Muscle of arm (tissue), 14 donors: ENCODE measurements at places on chromosomes 13 and 19.

- no peak for DNase-seq
Measured at GRCh38 chr13:113129921-113130750, 7.5 kb downstream of the F10 start.

- no peak for DNase-seq
Measured at GRCh38 chr19:40414542-40415535, 1.7 kb upstream of the PRX start.

- DNase-seq = no peak
Measured at GRCh38 chr19:46634045-46634655, 1.9 kb downstream of the GNG8 start.

DNA sequence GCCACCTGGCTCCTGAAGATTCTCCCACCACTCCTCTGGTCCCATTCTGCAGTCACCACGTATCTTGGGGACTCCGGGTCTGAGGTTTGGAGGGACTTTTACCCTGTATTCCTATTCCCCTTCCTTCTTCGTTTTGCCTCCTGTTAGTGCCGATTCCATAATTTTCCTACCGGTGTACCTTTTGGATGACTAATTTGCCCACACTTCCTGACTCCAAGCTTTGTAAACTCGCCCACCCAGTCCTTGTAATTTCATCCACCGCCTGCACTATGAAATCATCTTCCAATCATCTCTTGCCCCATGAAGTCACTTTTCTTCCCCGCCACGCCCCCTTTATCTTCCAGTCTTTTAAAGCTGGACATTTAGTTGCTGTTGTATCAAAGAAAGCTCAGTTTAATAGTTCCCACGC is 572 bp downstream of the UCHL3 start:
- peak; percentile 41 for DNase-seq

DNA sequence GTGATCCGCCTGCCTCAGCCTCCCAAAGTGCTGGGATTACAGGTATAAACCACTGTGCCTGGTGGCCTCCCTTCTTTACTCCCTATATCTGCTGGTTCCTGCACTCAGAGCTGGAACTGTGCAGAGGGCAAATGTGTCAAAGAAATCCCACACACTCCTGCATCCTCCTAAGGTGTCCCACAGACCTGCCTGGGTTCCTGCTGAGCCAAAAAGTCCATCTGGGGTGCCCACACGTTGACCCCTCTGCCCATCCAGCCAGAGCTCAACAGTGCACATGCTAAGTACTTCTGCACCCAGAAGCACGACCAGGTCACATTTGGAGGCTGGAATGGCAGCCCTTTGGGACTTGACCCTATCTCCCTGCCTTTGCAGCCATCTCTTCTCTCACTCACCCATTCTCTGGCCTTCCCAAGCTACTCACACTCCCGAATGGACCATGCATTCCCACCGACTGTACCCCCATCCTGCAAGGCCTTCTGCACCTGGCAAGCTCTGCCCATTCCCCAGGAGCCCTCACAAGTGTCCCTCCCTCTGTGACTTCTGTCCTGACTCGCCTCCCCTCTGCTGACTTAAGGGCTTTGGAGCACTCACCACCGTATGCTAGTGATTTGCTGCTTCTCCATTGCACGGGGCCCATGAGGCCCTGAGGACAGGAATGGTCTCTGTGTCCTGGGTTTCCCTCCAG is 152.1 kb downstream of the KCTD15 start:
- DNase-seq = no peak

GRCh38 chr19:1004803-1005664 is 4.8 kb downstream of the GRIN3B start:
- no peak for DNase-seq

DNA sequence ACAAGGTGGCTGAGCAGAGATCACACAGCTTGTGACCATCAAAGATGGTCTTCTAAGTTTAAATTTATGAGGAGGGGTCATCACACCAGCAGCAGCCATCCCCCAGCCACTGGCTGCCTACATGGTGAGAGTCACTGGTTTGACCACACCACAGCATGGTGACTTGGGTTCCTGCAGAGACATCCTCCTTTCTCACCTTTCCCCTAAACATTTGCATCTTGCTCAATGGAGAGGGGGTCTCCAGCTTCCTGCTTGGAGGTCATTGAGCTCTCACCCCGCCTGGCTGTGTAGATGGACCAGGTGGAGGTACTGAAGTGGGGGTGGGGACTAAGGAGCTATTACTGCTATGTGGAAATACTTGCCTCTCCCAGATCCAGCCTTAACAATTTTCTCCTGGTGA is 247.6 kb upstream of the ARGLU1 start:
- no peak for DNase-seq

- no peak for DNase-seq
Measured at GRCh38 chr19:47022140-47022536, 2.5 kb downstream of the NPAS1 start.

DNA sequence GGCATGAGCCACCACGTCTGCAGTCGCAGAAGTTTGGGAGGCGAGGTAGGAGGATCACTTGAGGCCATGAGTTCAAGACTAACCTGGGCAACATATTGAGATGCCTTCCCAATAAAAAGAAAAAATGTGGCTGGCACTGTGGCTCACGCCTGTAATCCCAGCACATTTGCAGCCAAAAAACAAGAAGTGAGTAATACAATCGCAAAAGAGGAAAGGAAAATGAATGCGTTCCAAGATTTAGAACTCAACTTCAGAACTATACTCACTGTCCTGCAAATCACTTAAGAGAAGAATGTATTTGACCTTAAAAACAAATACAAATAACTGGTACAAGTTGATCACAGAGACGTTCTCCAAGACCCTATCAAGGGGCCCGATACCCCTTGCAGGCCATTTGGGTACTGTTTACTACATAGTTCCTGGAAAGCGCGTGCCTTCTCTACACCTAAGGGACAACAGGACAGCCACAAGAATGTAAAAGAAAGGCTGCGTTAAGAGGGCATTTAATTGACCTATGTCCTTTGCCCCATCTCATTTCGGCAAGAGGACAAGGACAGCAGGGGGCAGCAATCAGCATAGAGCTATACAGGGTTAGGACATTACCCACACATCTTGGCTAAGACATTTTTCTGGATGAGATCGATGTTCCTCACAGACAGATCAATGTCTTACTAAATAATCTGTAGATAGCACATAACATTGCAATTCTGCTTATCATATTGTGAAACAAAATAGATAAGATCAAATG is 41.3 kb downstream of the FLT3 start:
- no peak for DNase-seq

DNA sequence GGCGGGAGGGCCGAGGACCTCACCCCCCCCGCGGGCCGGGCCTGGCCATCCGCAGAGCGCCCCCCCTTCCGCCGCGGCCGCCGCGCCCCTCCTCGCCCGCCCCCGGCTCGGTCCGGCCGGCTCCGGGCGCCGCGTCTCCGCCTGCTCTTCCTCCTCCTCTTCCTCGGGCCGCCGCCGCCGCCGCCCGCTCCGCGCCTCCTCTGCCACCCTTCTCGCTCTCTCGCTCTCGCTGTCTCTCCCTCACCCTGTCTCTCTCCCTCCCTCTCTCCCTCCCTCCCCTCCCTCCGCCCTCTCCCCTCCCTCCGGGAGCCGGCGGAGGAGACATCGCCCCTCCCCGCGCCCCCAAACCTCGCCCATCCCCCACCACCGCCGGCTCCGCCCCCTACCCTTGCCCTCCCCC is at the start of gene SHANK1:
TSS of gene SHANK1 (minus strand) at position 237 of the 400 bp plus-strand sequence. CDS start 2,883 bp downstream, outside the sequence.
- DNase-seq = no peak

GRCh38 chr19:31126236-31126635 is 223.0 kb downstream of the TSHZ3 start:
- no peak for DNase-seq

- DNase-seq = no peak
Measured at GRCh38 chr13:34249546-34250039, 431.6 kb downstream of the RFC3 start.

DNA sequence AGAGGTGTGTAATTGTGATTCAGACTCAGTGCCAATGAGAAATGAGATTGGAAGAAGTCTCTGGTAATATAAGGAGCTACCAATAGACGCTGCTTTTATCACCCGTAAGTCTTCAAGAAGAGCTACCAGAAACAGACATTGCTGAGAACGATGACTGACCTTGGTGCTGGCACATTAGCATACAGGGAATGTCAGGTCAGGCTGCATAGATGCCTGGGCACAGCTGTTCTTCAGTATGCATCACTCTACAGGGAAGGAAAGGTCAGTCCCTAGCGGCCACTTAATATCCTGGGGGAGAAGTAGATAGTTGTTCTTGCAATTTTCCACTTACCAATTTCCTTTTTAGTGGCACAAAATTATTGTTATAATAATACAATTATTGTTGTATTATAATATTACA is 380.4 kb downstream of the PCDH9 start:
- DNase-seq = no peak

- no peak for DNase-seq
Measured at GRCh38 chr13:44273216-44273615, 100.4 kb upstream of the SERP2 start.

DNA sequence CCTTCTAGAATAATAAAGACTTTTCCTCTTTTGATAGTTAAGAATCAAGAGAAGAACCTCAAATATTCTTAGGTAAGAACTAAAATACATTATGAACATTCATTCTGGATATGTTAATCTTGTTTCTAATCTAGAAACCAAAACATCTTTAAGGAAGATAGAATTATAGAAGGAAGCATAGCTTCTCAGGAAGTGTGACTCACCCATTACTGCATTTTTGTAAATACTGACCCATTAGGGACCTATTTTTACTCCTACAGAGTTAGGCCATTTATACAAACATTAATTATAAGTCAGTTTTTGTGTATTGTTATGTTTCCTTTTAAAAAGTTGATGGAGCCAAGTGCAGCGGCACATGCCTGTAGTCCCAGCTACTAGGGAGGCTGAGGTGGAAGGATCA is 147.1 kb downstream of the NUFIP1 start:
- DNase-seq = no peak

GRCh38 chr13:113667771-113668490 is 912 bp downstream of the GRK1 start:
- no peak for DNase-seq

DNA sequence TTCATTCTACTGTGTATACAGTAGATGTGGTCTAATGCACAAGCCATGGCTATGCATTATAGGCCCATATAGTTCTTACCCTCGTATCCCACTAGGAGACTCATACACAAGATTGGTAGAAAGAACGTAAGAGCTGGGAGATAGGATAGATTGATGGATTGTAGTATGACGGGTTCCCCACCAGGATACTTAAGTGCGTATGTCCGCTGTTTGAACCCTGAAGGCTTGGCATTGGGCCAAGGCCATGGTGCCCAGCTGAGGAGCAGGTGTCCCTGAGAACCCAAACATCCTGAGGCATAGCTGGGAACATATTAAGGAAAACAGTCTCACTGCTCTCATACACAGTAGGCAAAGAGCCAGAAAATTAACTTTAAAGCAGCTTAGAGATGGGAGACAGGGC is 617.5 kb upstream of the KLF12 start:
- DNase-seq = no peak

DNA sequence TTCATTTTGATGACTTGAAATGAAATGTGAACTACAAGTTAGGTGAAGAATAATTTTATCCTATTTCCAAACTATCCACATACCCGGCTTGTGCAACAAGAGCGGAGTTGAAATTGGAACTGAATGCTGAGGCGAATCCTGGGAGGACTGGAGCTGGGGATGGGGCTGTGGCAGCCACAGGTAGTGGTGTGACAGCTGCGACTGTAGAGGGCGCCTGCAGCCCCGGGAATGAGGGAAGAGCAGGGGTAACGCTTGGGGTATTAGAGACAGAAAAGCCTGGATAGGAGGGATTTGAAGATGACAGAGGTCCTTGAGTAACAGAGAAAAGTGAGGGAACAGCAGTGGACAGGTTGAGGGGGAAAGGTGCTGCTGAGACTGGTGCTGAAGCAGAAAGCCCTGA is 22.0 kb upstream of the STOML3 start:
- DNase-seq = no peak

DNA sequence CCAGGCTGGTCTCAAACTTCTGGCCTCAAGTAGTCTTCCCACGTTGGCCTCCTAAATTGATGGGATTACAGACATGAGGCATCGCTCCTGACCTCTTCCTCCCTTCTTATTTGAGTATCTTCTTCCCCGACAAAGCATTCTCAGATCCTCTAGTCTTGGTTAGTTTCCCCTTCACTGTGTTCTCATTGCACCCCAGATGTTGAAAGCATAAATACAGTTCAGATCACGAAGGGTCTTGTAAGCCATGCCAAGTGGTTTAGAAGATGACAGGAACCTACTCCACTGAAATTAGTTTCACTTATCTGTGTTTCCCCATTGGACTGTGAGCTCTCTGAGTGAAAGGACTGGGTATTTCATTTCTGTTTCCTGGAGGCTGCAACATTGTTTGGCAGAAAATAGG is 100.7 kb downstream of the DGKH start:
- no peak for DNase-seq

DNA sequence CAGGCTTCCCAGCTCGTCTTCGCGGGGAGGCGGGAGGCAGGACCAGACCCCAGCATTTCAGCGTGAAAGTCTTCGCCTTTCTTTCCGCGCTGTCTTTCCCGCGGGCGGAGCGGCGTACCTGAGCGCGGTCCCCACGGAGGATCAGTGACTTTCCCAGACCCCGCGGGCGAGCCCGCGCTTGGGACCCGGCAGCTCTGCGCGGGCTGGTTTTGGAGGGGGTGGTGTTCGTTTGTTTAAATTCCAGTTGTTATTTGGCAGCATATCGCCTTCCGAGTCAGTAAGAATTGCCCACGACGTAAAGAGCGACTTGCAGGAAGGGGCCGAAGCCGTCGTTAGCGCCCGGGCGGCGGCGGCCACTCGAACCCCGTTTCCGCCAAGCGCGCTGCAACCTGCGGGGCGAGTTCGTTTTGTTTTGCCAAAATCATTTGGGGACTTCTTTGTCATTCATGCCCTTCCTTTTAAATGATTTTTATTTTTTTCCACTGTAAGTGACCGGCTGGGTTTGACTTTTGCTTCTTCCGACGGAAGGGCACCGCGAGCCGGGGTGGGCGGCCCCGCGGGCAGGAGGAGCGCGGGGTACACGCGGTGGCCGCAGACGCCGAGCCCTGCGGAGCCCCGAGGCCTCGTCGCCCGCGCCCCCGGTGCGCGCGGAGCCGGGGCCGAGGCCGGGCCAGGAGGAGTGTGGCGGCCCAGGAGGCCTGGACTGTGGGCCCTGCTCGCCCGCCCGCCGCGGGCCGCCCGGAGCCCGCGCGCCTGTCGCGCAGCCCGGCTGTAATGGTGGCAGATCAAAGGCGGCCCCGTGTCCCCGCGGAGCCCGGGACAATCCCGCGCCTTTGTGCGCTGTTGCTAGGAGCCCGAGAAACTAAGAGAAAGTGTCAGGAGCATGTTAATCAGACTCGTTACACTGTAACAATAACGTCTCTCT is 75.9 kb downstream of the ZIC5 start:
- no peak for DNase-seq

DNA sequence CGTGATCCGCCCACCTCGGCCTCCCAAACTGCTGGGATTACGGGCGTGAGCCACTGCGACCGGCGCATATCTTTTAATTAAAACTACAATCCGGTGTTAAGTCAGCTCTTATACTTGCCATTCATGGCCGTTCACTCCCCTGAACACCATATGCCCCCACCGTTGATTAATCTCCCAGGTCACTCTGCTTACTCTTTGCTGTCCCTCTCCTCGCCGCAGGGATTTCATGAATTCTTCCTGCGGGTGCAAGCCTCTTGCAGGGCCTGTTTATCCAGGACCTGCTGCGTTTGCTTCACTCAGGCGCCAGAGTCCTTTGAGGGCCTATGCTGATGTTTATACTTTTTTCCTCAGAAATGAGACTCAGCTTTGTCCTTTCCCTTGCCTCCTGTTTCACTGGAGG is 996 bp downstream of the ERVV-2 start:
- DNase-seq = no peak

- DNase-seq = no peak
Measured at GRCh38 chr13:85261757-85262346, 537.4 kb downstream of the SLITRK6 start.

GRCh38 chr13:37070956-37071355 is 11.5 kb upstream of the SUPT20H start:
- no peak for DNase-seq
